ENCODE measurements at places on chromosomes 2 and 18. TPM values are rescaled to one million over a fixed set of nuclear protein-coding genes. Genes with fewer than 3 reads are reported as not detected.

DNA sequence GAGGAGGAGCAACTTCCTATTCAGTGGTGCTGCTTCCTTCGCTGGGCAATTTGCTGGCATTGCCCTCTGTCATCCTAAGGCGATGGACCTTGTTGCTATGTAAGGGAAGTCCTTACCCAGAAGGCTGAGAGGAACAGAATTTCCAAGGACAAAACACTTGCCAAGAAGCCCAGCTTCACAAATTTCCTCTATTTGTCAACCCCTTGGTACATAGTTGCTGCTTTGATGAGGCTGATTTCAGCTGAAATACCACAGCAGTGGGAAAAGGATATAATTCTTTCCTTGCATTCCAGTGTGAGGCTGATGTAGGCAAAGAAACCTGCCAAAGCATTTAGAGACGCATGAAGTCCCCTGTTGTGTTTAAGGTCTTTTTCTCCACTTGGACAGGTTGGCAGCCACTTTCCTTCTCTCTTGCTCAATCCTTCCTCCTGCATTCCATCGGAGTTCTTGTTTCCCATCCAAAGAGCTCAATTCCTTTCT lies 16.4 kb upstream of the ST3GAL5 start:
- no peak for DNase-seq

MRO gene
- not detected for total RNA-seq

- DNase-seq = no peak
Measured at GRCh38 chr18:35335866-35336265, 8.4 kb downstream of the ZNF24 start.

- no peak for DNase-seq
Measured at GRCh38 chr2:128809880-128810279, 491.2 kb upstream of the HS6ST1 start.

- DNase-seq = no peak
Measured at GRCh38 chr2:240717681-240718581, 26.3 kb downstream of the AQP12A start.

GRCh38 chr2:2664989-2665833 lies 334.1 kb upstream of the MYT1L start:
- DNase-seq = no peak

DNA sequence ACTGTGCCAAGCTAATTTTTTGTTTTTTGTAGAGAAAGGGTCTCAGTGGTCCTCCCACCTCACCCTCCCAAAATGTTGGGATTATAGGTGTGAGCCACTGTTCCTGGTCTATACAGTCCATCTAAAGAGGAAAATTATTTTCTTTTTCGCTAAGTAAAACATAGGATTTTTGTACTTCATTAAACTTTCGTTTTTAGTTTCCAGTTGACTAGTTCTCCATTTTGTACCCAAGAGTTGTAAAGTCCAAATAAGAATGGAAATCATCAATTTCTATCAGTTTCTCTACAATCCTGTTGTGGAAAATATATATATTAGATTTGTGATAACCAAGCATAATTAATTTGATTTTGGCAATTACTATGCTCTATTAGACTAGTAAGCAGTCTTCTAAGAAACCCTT lies 156.4 kb downstream of the BABAM2 start:
- DNase-seq = no peak

GRCh38 chr2:53347269-53347668 lies 420.3 kb upstream of the CHAC2 start:
- no peak for DNase-seq

DNA sequence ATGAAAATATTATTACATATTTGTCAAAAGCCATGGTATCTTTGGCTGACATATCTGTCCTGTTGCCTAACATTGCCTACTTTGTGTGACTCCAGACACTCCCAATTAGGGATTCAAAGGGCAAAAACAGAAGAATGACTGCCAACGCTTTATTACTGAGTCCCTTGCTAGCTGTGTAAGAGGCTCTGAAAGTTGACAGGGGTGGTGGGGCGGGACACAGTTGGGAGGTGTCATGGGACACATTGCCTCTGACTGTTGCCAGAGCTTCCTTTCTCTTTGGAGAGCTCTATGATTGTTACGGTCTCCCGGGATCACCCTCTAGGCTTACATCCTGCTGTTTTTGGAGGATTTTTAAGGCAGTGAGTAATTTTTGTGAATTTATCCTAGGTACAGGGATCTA lies 249.6 kb upstream of the ACVR2A start:
- DNase-seq = no peak

TCF23 gene
- not detected for total RNA-seq

DNA sequence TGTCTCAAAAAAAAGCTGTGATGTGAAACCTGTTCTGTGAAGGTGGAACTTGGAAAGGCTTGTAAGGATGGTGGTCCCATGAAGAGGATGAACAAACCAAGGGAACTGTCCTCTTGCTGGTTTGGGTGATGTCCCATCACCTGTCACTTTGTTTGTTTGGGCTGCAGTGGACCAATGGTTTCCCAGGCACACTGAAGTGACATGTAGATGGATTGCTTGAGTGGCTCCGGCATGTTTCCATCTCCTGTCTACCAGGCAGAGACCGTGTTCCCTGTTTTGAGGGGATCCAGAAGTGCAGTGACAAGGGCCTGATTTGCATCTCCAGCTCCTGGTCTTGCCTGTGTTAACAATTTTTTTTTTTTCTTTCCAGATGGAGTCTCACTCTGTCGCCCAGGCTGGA lies 8.9 kb downstream of the NEDD4L start:
- DNase-seq = no peak

GRCh38 chr2:231761735-231762134 lies 19.3 kb downstream of the PDE6D start:
- no peak for DNase-seq

GAREM1 gene
- total RNA-seq = 0.15 TPM

ANKRD62 gene
- not detected for total RNA-seq

Measured in HFFc6 (cell line).